ENCODE measurements at places on chromosomes 1 and 21.

- DNase-seq: no peak
Measured at GRCh38 chr1:29392036-29392435, 155.7 kb downstream of the PTPRU start.

- DNase-seq: no peak
Measured at GRCh38 chr1:29304025-29304684, 67.8 kb downstream of the PTPRU start.

GRCh38 chr21:40616377-40616704 lies 230.6 kb downstream of the DSCAM start:
- DNase-seq: no peak

DNA sequence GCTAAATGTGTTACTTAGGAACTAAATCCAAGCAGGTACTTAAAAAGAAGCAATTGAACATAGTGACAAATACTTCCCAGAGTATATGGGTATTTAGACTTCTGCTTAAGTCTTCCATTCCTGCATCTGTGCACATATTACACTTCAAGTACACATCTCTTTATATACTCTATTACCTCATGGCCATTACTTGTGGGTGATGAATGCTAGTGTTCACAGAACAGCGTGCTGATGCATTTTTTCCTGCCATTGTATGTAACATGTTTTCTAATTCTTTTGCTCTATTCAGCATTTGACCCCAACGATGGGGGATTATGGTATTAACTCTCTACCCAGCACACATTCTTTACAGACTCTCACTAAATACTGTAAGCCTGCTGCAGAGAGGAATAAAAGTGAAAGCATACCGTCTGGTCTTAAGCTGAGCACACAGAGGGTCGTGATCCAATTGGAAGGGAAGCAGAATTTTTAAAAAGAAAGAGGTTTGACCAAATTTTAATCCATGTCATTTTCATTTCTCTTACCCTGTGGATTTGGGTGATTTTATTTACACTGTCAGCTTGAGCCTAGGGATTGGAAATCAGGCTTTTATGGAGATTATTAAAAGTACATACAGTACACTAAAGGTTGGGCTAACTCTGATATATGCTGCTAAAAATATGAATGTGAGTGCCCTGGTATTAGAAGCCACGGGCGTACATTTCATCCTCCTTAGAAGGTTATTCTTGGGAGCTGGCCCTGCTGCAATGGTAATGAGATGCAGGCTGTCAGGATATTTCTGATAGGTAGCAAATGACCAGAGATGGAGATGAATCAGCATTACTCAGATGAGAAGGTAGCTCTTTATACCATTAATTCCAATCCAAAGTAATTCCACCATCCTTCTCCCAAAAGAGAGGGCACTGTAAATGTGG lies 95.5 kb upstream of the PROX1 start:
- no peak for DNase-seq

DNA sequence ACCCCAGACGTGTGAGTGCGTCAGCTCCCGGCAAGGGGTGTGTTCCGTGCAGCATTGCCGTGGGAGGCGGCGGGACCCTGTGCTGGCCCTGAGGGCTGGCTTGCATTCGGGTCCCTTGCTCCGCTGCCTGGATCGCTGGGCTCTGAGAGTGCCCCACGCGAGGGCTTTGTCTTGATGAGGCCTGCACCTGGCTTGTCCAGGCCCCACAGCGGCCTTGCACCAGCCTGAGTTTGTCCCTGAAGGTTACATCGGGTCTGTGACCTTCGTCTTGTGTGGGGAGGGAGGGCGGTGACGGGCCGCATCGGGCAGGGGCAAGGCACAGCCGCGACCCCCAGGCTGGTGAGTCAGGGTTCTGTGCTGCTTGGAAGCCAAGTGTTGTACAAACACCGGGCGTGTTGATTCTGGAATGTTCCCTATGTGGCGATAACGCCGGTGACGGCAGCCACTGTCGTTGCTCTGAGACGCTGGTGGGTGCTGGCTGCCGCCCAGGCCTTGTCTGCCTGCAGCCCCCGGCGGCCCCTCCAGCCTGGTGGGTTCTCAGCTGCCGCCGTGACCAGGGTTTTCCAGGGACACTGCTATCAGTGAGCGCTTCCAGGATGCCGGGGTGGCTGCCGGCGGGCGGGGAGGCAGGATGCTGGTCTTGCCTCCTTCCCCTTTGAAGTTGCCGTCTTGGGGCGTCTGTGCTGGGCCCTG lies 42.9 kb downstream of the SLX9 start:
- DNase-seq: peak; percentile 88

DNA sequence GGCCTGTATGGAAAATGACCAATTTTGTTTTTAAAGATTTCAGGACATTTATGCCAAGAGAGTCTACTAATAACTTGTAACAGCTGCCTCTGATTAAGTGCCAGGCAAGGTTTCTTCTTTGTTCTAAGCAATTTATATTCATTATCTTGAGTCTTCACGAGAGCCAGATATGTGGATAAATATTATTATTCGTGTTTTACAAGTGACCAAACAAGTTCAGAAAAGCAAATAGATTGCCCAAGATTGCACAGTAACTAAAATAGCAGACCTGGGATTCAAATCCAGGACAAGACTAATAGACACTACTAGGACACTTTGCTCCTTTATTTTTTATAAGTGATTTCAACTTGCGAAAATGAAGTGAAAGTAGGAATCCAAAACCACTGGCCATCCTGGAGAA lies 30.1 kb upstream of the DPT start:
- no peak for DNase-seq

- no peak for DNase-seq
Measured at GRCh38 chr1:218904416-218904815, 269.3 kb upstream of the LYPLAL1 start.

GRCh38 chr1:206463911-206464310 lies 6.4 kb upstream of the IKBKE start:
- no peak for DNase-seq

DNA sequence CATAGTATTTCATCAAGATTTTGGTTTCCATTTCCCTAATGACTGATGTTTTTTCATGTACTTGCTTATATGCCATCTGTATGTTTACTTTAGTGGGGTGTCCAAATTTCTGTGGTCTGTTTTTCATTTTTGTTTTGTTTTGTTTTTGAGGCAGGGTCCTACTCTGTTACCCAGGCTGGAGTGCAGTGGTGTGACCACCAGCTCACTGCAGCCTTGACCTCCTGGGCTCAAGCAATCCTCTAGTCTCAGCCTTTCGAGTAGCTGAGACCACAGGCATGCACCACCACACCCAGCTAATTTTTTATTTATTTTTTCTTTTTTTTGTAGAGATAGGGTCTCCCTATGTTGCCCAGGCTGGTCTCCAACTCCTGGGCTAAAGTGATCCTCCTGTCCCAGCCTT lies 378.0 kb upstream of the VAMP3 start:
- DNase-seq: no peak

GRCh38 chr21:34186109-34186719 lies 112.8 kb downstream of the MRPS6 start:
- no peak for DNase-seq

- DNase-seq: no peak
Measured at GRCh38 chr1:58900396-58900795, 116.5 kb upstream of the JUN start.

DNA sequence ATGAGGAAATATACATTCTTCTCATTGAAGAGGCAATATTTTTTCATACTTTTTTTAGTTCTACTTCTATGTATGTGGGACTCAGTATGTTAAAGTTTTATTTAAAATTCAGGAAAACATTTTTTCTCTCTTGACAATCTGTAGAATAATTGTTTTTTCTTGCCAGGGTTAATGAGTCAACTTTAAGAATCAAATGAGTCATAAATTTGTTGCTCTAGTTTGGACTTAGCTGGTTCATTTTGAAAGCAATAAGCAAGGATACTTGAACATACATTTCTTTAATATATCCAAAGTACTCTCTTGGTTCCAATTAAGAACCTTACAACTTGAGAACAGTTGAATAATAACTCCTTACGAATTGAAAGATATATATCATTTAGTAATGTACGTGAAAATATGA lies 1145.3 kb upstream of the B3GALT2 start:
- DNase-seq: no peak

- DNase-seq: no peak
Measured at GRCh38 chr1:26844424-26845196, 18.1 kb downstream of the ZDHHC18 start.

DNA sequence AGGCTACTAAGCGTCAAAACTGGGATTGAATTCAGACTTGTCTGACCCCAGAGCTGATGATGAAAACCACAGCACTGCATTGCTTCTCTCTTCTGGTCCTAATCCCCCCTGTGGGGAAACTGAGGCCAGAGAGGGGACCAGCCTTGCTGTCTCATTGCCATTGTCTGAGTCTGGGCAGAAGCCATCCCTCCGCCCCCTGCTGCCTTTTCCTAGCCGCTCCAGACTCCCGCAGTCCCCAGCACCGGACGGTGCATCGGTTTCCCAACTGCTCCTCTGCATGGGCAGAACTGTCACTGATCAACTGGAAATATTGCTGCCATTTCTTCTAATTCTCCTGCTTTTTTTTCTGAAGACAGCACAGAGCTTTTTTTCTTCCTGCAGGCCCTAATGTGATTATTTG lies 157.4 kb downstream of the ACTL8 start:
- no peak for DNase-seq

DNA sequence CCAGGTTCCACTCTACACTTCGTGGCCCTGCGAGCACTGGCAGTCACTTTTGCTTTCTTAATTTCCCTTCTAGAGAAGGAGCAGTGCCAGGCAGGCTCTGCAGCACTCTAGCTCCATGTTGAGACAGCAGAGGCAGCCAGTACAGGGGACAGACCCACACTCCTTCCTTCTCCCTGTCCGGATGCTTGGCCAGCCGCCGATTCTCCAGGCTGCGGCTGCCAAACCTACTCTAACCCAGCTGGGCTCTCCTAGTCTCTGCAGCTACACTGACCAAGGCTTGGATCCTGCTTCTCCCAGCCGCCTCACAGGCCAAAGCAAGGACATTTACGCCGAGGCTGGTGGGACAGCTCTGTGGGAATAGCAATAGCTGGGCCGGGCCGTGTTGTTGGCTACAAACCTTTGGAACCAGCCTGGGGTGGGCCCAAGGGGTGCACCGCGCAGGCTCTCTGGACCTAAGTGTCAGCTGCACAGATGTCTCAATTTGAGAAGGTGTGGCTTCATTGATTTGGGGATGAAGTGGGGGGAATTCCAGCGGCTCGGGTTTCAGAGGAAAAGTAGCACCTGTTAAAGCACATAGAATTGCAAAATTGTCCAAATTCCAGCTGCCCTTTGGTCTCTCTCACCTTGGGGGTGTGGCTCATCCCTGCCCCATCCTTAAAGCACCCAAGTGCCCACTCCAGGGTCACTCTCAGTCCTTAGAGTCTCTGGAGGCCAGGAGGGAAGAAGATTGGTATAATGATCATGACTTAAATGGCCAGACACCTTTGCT lies 3.2 kb downstream of the BARHL2 start:
- no peak for DNase-seq
